ENCODE measurements at places on chromosomes 16 and 17.

DNA sequence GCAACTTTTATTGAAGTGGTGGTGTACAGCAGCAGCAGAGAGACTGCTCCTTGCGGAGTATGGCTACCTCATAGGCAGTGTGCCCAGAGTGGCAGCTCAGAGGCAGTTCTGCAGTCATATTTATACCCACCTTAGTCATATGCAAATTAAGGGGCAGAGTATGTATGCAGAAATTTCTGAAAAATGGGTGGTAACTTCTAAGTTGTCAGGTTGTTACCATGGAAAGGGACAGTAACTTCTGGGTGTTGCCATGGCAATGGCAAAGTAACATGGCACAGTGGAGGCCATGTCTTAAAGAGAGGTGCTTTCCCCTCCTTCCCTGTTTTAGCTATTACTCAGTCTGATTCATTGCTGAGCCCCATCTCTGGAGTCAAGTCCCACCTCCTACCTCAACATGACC, 53.4 kb downstream of the MEOX1 start:
- H3K4me1 ChIP-seq = no peaks in the 10 kb centered on the region
- no peak overlapping the region for H3K27ac ChIP-seq
- H3K4me3 ChIP-seq = no peak overlapping the region
- DNase-seq = no peak

DNA sequence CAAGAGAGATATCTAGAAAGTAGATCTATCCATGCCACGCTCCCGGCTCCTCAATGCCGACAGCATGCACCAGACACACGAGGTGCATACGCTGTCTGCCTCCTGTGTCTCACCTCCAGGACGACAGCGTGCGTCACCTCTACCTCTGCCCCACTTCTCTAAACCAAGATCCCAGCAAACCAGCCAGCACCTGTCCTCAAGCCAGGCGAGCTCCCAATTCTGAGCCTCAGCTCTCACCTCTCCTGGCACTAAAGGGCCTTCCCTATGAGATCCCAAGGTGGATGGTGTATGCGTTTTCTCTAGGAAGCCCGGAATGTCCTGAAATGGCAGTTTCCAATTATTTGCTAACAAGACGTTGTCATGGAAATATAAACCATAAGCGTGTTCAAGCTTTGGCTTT, 36.2 kb upstream of the RCVRN start:
- DNase-seq = no peak
- no peak overlapping the region for H3K4me3 ChIP-seq
- H3K4me1 ChIP-seq = no peaks in the 10 kb centered on the region
- H3K36me3 ChIP-seq = no peaks in the 10 kb centered on the region

GRCh38 chr16:8950580-8951077, 13.1 kb downstream of the USP7 start:
- no peak overlapping the region for H3K27ac ChIP-seq
- no peak for DNase-seq
- H3K27me3 ChIP-seq = no peaks in the 10 kb centered on the region
- H3K4me1 ChIP-seq = peaks cover 29% of the 10 kb centered on the region
- no peak overlapping the region for H3K4me3 ChIP-seq

- no peaks in the 10 kb centered on the region for H3K36me3 ChIP-seq
- no peak for DNase-seq
- H3K4me3 ChIP-seq = no peak overlapping the region
- H3K27ac ChIP-seq = no peak overlapping the region
Measured at GRCh38 chr17:12877953-12878669, 88.8 kb downstream of the ARHGAP44 start.

- peak; percentile 79 for DNase-seq
- no peak overlapping the region for H3K27ac ChIP-seq
- H3K27me3 ChIP-seq = no peaks in the 10 kb centered on the region
- no peaks in the 10 kb centered on the region for H3K36me3 ChIP-seq
- no peak overlapping the region for H3K4me3 ChIP-seq
Measured at GRCh38 chr17:80649672-80650330, 105.2 kb downstream of the RPTOR start.

DNA sequence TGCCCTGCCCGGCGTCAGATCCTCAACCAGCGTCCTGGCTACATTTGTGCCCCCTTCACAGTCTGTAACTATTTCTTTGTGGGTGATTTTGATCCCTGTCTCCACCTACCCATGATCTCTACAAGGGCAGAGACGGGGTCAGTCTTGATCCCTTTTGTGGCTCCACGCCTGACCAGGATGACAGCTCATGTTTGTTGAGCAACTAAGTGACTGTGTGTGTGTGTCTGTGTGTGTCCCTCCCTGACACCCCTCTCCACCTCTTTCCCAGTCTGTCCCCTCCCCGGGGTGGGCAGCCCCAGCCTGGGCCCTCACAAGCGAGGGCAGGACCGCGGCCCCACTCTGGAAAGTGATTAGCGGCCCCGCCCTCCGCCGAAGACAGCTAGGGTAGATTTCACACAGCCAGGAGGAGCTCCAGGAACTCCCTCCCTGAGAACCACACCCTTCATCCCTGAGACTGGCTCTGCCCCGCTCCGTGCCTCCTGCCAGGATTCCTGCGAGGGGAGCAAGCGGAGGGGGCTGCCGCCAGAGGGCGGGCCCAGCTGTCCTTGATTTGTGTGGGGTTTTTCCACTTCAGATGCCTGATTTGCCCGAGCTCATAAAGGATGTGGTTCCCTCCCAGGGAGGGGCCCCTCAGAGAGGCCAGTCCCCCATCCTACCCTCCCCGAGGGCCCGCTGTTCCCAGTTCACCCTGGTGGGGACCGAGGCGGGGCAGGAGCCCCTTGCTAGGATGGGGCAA, 5.3 kb upstream of the HS3ST6 start:
- H3K4me3 ChIP-seq = no peak overlapping the region
- peaks cover 17% of the 10 kb centered on the region for H3K4me1 ChIP-seq
- DNase-seq = peak; percentile 85

GRCh38 chr16:74901606-74902005, 83.3 kb downstream of the WDR59 start:
- H3K4me3 ChIP-seq = no peak overlapping the region
- no peak overlapping the region for H3K27ac ChIP-seq
- H3K4me1 ChIP-seq = peaks cover 8% of the 10 kb centered on the region
- DNase-seq = no peak
- H3K36me3 ChIP-seq = no peaks in the 10 kb centered on the region

DNA sequence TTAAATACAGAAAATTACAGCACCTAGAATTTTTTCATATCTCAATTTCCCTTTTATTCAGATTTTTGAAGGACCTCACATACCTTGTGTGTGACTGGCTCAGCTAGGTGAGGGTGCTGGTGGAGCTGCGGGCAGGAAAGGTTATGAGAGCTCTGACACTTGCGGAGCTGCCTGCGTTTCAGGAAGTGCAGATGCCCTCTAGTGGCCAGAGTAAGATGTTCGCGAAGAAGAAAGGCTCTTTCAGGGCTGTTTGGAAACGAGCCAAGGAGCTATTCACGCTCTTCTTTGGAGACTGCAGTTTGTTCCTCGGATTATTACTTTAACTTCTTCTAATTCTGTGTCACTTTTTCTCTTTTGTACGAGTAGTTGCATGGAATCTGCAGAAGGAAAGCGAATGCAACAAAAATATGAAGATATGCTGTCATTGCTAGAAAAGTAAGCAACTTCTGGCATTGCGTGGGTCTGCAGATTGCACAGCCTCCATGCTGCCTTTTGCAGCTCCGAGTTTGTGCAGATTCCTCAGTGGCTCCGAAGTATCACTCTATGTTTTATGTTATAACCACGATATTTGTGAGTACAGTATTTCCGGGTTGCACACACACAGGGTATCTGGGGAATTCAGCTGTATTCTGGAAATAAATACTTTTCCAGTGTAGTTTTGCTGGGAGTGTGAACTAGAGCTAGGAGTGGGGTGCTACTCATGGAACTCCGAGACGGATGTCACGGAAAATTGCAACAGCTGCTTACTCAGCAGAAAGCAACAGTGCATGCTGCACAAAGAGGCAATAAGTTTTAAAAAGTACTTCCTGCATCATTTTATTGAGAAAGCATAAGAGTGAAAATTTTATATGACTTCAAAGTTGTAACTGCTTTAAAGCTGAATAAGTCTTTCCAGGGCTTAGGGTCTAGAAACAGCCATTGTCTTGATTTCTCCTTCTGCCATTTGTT, 46.3 kb downstream of the DNAH9 start:
- no peaks in the 10 kb centered on the region for H3K27me3 ChIP-seq
- peak; percentile 85 for DNase-seq
- H3K27ac ChIP-seq = no peak overlapping the region
- no peaks in the 10 kb centered on the region for H3K4me1 ChIP-seq
- no peaks in the 10 kb centered on the region for H3K36me3 ChIP-seq

- H3K36me3 ChIP-seq = no peaks in the 10 kb centered on the region
- H3K4me3 ChIP-seq = no peak overlapping the region
- peaks cover 17% of the 10 kb centered on the region for H3K27me3 ChIP-seq
- no peak for DNase-seq
- H3K4me1 ChIP-seq = peaks cover 30% of the 10 kb centered on the region
- no peak overlapping the region for H3K27ac ChIP-seq
Measured at GRCh38 chr17:77286391-77286640, 145.5 kb downstream of the SEC14L1 start.

- H3K36me3 ChIP-seq = peaks cover 9% of the 10 kb centered on the region
- no peaks in the 10 kb centered on the region for H3K27me3 ChIP-seq
- no peak overlapping the region for H3K27ac ChIP-seq
- H3K4me1 ChIP-seq = no peaks in the 10 kb centered on the region
- no peak overlapping the region for H3K4me3 ChIP-seq
- no peak for DNase-seq
Measured at GRCh38 chr16:27465483-27465879, 63.5 kb downstream of the IL21R start.

GRCh38 chr17:39018267-39019134, 51.3 kb upstream of the FBXO47 start:
- peaks cover 10% of the 10 kb centered on the region for H3K4me1 ChIP-seq
- no peak overlapping the region for H3K27ac ChIP-seq

DNA sequence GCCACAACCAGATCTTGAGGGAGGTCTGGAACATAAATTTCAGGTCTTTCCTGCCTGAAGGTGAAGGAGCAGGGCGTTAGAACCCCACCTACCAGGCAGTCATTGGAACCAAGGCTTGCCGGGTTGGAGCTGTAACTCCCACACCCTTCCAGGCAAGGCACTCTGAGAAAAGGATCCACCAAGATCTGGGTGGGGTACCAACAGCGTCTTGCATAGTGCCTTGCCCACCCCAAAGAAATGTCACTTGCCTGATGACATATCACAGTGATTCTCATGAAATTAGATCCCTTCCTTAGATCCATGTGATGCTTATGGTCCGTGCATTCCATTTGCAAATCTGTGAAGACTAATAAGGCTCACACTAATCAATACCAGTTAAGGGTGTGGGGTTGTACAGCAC, 201.3 kb downstream of the KATNIP start:
- no peak for DNase-seq
- H3K27me3 ChIP-seq = no peaks in the 10 kb centered on the region
- no peak overlapping the region for H3K4me3 ChIP-seq
- H3K27ac ChIP-seq = no peak overlapping the region
- H3K4me1 ChIP-seq = no peaks in the 10 kb centered on the region

DNA sequence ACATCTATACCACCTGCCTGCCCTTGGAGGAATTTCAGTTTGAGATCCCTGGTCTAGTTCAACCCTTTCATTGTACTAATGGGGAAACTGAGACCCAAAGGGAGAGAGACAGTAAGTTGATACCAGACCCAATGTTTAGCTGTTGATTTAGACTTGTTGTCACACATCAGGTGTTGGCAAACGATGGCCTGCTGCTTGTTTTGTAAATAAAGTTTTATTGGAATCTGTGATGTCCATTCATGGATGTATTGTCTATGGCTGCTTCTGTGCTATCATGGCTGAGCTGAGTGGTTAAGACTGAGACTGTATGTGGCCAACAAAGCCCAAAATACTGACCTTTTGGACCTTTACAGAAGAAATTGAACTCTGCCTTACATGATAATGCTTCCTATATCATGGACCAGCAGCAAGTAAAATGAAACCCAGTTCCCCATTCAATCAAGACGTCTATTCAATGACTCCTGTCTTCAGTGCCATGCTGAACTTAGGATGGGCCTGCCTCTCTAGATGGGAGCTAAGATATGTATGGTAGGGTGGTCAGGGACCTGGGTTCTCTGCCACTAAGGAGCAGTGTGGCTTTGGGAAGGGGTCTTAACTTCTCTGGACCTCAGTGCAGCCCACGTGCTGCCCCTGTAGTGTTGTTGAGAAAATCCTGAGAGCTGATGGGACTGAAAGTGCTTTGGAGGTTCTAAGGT, 111.0 kb downstream of the IRX5 start:
- no peak for DNase-seq
- H3K4me1 ChIP-seq = no peaks in the 10 kb centered on the region
- H3K4me3 ChIP-seq = no peak overlapping the region
- H3K27me3 ChIP-seq = no peaks in the 10 kb centered on the region
- H3K27ac ChIP-seq = no peak overlapping the region
- no peaks in the 10 kb centered on the region for H3K36me3 ChIP-seq

GRCh38 chr16:28495098-28495793, 803 bp downstream of the APOBR start:
- H3K36me3 ChIP-seq = no peaks in the 10 kb centered on the region
- H3K27me3 ChIP-seq = no peaks in the 10 kb centered on the region
- no peak overlapping the region for H3K4me3 ChIP-seq

DNA sequence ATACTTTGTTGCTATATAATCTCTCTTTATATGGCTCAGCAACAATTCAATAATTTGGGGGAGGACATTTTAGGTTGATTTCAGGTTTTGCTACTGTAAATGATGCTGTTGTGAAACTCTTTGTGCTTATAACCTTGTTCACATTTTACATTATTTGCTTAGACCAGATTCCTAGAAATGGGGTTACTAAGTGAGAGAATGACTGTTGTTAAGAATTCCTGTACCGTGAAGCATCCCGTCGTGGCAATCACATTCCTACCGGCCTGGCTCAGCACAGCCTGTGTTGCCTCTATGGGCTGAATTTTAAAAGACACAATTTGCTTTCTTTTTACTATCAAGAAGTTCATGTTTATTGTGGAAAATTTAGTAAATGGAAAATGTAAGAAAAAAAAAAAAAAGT, 31.4 kb downstream of the B9D1 start:
- no peaks in the 10 kb centered on the region for H3K27me3 ChIP-seq
- DNase-seq = no peak
- no peaks in the 10 kb centered on the region for H3K4me1 ChIP-seq
- no peak overlapping the region for H3K27ac ChIP-seq
- no peak overlapping the region for H3K4me3 ChIP-seq
- H3K36me3 ChIP-seq = no peaks in the 10 kb centered on the region

Measured in neural progenitor cell (in vitro differentiated cells).